ENCODE measurements at places on chromosomes 2 and 18. TPM values are rescaled to one million over a fixed set of nuclear protein-coding genes. Genes with fewer than 3 reads are reported as not detected.

DNA sequence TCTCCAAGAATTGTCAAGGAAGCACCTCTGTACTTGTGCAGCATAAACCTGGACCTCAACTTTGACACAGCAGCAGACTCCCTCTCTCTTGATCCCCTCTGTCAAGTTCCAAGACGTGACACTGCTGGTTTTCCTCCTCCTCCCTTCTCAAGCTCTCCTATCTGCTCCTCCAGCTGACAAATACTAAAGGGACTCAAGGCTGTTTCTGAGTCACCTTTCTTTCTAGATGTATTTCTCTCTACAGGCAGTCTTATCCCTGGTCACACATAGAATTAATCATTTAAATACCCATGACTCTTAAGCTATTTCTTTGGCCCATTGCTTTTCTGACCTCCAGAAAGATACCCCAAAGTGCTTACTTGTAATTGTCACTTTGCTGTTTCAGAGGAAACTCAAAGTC is 53.5 kb downstream of the SEPTIN10 start:
- peak; percentile 25 for DNase-seq

DNA sequence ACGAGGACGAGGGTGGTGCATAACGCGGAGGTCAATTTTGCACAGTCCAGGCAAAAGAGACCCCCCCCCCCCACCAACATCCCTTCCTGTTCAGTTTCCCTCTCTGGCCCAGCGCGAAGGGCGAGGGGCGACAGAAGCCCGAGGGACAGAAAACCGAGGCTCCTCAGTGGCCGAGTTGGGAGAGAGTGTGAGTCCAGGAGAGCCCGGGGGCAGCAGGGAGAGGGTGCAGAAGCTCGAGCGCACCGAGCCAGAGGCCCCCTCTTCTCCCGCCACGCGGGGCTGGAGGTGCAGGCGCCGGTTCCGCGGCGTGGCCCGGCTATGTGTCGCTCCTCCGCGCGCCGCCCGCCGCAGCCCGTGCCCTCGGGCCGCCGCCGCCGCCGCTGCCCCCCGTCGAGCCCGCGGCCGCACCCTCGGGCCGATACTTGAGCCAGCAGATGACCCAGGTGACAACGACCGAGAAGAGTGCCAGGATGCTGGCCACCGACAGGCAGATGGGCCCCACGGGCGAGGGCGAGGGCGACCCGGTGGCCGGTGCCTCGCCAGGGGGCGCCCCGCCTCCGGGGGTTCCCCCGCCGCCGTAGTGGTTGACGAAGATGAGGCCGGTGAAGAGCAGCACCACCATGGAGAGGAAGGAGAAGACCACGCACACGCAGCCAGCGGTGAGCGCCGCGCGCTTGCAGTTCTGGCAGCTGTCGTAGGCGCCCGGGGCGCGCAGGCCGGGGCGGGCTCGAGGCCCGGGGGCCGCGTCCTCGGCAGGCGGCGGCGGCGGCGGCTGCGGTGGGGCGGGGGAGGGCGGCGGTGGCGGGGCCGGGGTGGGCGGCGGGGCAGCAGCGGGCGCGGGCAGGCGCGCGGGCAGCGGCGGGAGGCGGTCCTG is 20.2 kb upstream of the PAX3 start:
- no peak for DNase-seq

GRCh38 chr18:38759457-38759856 is 1193.9 kb upstream of the CELF4 start:
- DNase-seq, result no peak

DNA sequence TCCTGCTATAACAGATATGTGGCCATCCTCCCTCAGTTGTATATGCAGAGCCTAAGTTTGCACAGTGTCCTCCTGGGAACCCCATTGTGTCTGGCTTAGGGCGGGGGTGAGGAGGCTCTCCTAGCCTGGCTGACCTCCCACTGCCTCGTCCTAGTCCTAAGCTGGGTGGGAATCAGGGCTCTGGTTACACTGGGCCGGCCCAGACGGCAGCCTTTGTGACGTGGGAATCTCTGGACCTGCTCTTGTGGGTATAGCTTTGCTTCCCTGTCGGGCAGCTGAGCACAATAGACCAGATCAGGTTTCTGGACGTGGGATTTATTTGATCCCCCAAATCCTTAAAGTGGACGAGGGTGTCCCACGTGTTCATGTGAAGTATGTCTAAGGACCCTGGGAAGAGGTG is 2.9 kb downstream of the ACKR3 start:
- DNase-seq, result no peak

DNA sequence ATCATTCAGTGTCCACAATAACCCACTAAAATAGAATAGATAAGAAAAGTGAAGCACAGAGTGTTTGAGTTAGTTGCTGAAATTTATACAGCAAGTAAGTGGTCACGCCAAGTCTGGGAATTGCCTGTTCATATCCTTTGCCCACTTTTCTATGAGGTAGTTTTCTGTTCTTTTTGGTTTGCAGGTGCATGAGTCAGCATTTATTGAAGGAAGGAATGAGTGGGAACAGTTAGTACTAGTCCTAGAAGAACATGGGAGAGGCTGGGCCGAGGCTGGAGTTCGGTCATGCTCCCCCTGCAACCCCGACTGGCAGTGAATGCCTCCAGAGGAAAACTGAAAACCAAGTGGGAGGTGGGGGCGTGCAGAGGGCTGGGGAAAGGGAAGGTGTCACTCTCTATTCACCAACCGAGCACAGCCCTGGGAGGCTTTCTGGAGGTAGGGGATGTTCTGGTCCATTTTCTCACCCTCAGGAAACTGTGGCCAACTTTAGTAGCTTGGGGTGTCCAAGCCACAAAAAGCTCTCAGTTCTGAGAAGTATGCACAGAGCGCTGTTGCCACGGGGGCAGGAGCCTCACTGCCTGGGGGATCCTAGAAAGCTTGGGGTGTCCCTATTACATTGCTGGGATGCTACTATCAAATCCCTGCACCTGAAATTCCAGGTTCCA is 41.4 kb downstream of the FOSL2 start:
- no peak for DNase-seq

ATOH8 gene
- polyA plus RNA-seq, result 20.0 TPM

CYP27C1 gene
- 4.6 TPM for polyA plus RNA-seq

- no peak for DNase-seq
Measured at GRCh38 chr2:96702098-96702785, 37.6 kb downstream of the LMAN2L start.

KCNF1 gene
- 4.2 TPM for polyA plus RNA-seq

RPRM gene
- polyA plus RNA-seq, result not detected

GRCh38 chr2:147100406-147101035 is 744.3 kb upstream of the ACVR2A start:
- DNase-seq, result no peak

AQP12B gene
- polyA plus RNA-seq, result not detected

GRCh38 chr18:27010784-27011183 is 145.3 kb upstream of the AQP4 start:
- DNase-seq, result no peak

DNA sequence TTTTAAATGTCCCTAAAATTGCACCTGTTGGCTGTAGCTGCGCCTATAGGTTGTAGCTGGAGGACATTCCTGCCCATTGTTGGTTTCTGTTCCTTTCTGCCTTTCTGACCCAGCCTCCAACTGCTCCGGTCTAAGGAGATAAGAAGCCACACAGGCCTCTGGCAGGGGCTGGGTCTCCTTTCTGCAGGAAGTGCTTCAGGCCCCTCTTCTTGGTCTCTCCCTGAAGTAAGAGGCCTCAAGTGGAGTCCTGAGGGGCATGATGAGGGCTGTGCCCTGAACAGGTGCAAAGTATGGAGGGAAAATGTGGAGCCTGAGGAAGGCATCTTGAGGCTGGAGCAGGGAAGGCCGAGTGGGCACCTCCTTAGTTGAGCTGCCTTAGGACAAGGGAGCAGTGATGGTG is 10.4 kb upstream of the SFTPB start:
- no peak for DNase-seq

GRCh38 chr2:60042023-60042422 is 511.4 kb downstream of the BCL11A start:
- no peak for DNase-seq

GRCh38 chr18:21761471-21762115 is 21.0 kb downstream of the MIB1 start:
- no peak for DNase-seq

SNORC gene
- 8.4 TPM for polyA plus RNA-seq

- DNase-seq, result no peak
Measured at GRCh38 chr18:21745231-21745630, 4.6 kb downstream of the MIB1 start.

KIF1A gene
- 0.26 TPM for polyA plus RNA-seq

Data from A549 (cell line).